ENCODE measurements at places on chromosomes 11 and 22. TPM values are rescaled to one million over a fixed set of nuclear protein-coding genes. Genes with fewer than 3 reads are reported as not detected.

CRACR2B gene
- 3.9 TPM for total RNA-seq

OR52H1 gene
- not detected for total RNA-seq

CCDC87 gene
- total RNA-seq = 0.39 TPM

FOLR2 gene
- total RNA-seq = not detected

P2RY6 gene
- not detected for total RNA-seq

SF3B2 gene
- 193 TPM for total RNA-seq

ABTB2 gene
- total RNA-seq = 0.89 TPM

C11orf87 gene
- total RNA-seq = 9.0 TPM

CD82 gene
- total RNA-seq = 29.5 TPM

- H3K27ac ChIP-seq = peak overlapping the region; percentile 73
- no peak overlapping the region for H3K4me3 ChIP-seq
- H3K36me3 ChIP-seq = peaks cover 30% of the 10 kb centered on the region
- H3K4me1 ChIP-seq = peaks cover 34% of the 10 kb centered on the region
Measured at GRCh38 chr11:12778240-12778905, 104.2 kb downstream of the TEAD1 start.

- no peaks in the 10 kb centered on the region for H3K36me3 ChIP-seq
- H3K27ac ChIP-seq = no peak overlapping the region
- peaks cover 19% of the 10 kb centered on the region for H3K4me1 ChIP-seq
- no peak overlapping the region for H3K4me3 ChIP-seq
- DNase-seq = peak; percentile 85
Measured at GRCh38 chr11:86174101-86175046, 70.2 kb upstream of the EED start.

GRCh38 chr11:35526370-35526792 lies 965 bp upstream of the PAMR1 start:
- no peaks in the 10 kb centered on the region for H3K36me3 ChIP-seq
- H3K27ac ChIP-seq = no peak overlapping the region
- H3K4me3 ChIP-seq = no peak overlapping the region
- DNase-seq = no peak

- no peak overlapping the region for H3K4me3 ChIP-seq
- H3K27me3 ChIP-seq = peaks cover 71% of the 10 kb centered on the region
- H3K4me1 ChIP-seq = no peaks in the 10 kb centered on the region
- no peaks in the 10 kb centered on the region for H3K36me3 ChIP-seq
Measured at GRCh38 chr11:12995188-12995587, 13.9 kb upstream of the RASSF10 start.

DNA sequence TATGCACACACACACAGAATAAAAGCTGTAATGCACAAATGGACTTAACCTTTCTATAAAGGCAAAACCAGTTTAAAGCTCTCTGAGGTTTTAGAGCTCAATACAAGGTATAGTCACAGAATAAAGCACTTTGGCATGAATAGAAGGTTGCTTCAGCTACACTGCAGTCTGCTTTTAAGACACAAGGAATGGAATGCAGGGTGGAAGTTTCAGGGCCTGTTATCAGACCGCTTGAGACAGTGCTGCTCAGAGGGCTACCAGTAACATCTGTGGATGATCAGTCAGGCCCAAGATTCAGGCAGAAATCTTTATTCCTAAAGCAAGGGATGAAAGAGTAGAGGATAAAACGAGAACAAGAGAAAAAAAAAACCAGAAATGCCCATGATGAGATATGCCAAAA lies 46.7 kb downstream of the CD44 start:
- H3K27me3 ChIP-seq = no peaks in the 10 kb centered on the region
- H3K36me3 ChIP-seq = peaks cover 45% of the 10 kb centered on the region
- no peak for DNase-seq
- H3K27ac ChIP-seq = peak overlapping the region; percentile 58
- H3K4me1 ChIP-seq = peaks cover 10% of the 10 kb centered on the region
- H3K4me3 ChIP-seq = no peak overlapping the region

DNA sequence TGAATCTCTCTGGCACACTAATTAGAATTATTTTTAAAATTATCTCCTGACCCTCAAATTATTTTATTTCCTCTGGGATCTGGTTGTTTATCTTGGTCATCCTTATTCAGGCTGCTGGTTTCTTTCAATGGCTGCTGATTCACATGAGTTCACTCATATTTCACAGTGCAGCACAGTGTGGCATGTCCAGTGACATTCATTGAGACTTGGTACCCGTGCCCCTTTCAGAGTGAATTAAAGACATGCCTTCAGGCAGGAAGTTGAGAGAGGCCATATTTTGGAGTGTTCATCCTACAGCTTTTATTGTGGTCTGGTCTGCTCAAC lies 13.5 kb downstream of the DCPS start:
- no peak for DNase-seq
- peaks cover 16% of the 10 kb centered on the region for H3K36me3 ChIP-seq
- no peaks in the 10 kb centered on the region for H3K27me3 ChIP-seq
- H3K4me1 ChIP-seq = peaks cover 40% of the 10 kb centered on the region
- H3K27ac ChIP-seq = peak overlapping the region; percentile 85

DNA sequence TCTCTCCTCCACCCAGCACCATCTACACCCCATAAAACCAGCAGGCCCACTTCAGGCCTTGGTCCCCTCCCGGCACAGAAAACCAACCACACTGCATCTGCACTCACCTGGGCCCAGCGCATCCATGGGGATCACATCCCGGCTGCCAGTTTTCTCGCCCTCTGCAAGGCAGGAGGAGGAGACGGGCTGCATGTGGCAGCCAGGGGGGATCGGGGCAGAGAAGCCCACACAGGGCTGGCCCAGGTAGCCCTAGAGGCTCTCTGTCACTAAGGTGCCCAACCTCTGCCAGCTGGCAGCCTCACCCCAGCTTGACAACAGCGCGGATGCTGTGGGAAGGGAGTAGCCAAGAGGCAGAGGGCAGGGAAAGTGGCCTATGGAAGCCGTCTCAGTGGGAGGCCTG lies 30.6 kb upstream of the TXNRD2 start:
- H3K4me1 ChIP-seq = peaks cover 11% of the 10 kb centered on the region
- no peak overlapping the region for H3K4me3 ChIP-seq
- DNase-seq = no peak
- H3K27me3 ChIP-seq = no peaks in the 10 kb centered on the region

GRCh38 chr11:30511408-30511807 lies 74.7 kb downstream of the MPPED2 start:
- peaks cover 2% of the 10 kb centered on the region for H3K27me3 ChIP-seq
- H3K27ac ChIP-seq = no peak overlapping the region
- no peak overlapping the region for H3K4me3 ChIP-seq
- DNase-seq = no peak
- H3K4me1 ChIP-seq = no peaks in the 10 kb centered on the region
- no peaks in the 10 kb centered on the region for H3K36me3 ChIP-seq

GRCh38 chr11:17014321-17014832 lies at the start of gene PLEKHA7:
Gene PLEKHA7, minus strand, starts transcription at chr11:17014414. Its CDS starts 13 bp downstream, at chr11:17014401.
- H3K27me3 ChIP-seq = no peaks in the 10 kb centered on the region
- H3K27ac ChIP-seq = peak within 1 kb of the TSS; percentile 75
- H3K4me1 ChIP-seq = peaks cover 9% of the 10 kb centered on the region
- H3K4me3 ChIP-seq = peak within 1 kb of the TSS; percentile 80
- no peaks in the 10 kb centered on the region for H3K36me3 ChIP-seq
- DNase-seq = no peak

- H3K4me1 ChIP-seq = no peaks in the 10 kb centered on the region
- DNase-seq = no peak
- no peak overlapping the region for H3K27ac ChIP-seq
- no peaks in the 10 kb centered on the region for H3K36me3 ChIP-seq
- peaks cover 32% of the 10 kb centered on the region for H3K27me3 ChIP-seq
Measured at GRCh38 chr11:34411791-34412190, 26.9 kb upstream of the CAT start.

GRCh38 chr11:44372989-44373388 lies 63.0 kb upstream of the ALX4 start:
- H3K36me3 ChIP-seq = no peaks in the 10 kb centered on the region
- no peaks in the 10 kb centered on the region for H3K4me1 ChIP-seq
- no peak overlapping the region for H3K4me3 ChIP-seq
- DNase-seq = no peak
- no peak overlapping the region for H3K27ac ChIP-seq
- H3K27me3 ChIP-seq = peaks cover 20% of the 10 kb centered on the region

DNA sequence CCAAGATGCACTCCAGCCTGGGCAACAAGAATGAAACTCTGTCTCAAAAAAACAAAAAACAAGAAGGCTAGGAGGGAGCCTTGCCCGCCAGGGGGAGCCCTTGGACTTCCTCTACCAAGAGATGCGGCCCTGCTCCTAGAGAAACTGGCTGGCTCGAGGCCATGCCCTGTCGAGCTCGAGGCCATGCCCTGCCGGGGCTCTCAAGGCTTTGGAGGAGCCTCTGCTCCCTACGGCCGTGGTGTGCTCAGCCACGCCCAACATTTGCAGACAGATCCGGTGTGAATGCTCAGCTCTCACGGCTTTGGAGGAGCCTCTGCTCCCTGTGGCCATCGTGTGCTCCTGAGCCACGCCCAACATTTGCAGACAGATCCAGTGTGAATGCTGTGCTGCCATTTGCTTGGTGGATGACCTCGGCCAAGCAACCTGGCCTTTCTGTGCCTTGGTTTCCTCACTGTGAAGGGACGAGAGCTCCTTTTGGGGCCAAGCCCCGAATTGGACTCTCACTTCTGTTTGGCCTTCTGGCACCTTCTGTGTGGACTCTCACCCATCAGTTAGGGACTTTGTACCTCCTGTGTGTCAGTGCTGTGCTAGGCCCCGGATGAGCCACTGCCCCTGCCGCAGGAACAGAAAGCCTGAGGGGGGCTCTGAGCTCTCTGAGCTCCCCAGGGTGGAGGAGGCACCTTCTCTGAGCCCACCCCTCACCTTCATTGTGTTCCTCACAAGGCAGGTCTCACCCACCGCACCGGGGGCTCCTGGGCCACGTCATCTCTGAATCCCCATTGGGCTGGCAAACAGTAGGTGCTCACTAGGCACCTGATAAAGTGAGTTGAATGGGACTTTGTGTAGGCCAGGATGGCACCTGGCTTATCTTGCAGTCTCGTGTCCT lies 14.1 kb downstream of the C11orf24 start:
- peak overlapping the region; percentile 95 for H3K27ac ChIP-seq
- H3K36me3 ChIP-seq = peaks cover 19% of the 10 kb centered on the region
- DNase-seq = peak; percentile 98
- H3K4me3 ChIP-seq = no peak overlapping the region

GRCh38 chr22:37378642-37379058 lies 48.6 kb downstream of the ELFN2 start:
- no peak overlapping the region for H3K4me3 ChIP-seq
- peaks cover 30% of the 10 kb centered on the region for H3K27me3 ChIP-seq
- no peak for DNase-seq
- H3K36me3 ChIP-seq = no peaks in the 10 kb centered on the region
- H3K27ac ChIP-seq = no peak overlapping the region

DNA sequence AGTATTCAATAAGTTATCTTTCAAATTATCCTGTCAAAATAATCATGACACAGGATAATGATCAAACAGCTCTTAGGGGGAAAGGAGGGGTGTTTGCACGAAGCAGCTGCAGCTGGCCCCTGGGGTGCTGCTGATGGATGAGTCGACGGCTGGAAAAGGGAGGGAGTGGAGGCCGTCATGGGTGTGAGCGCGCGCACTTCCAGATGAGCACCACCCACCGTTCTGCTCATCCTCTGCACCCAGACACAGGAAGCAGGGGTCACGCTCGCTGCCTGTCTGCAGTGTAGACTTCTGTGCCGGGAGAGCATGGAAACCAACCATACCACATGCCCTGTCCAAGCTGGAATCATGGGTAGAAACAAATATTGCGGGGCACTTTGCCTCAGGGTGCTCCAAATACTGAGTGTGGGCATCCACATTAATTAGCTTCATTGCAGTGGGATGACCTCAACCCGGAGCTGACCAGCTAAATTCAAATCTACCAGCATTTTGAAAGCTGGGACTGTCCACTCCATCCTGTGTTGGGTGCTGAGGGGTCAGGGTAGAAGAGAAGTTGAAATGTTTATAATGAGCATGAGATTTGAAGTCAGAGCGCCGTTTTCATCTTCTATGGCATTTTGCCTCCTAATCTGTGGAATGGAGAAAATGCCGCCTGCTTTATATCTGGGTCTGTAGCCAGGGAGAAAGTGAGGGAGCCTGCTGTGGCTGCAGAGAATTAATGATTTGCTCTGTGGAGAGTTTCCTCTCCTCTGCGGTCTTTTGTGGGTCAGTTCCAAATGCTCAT lies 802.4 kb downstream of the TBC1D22A start:
- H3K27me3 ChIP-seq = no peaks in the 10 kb centered on the region
- DNase-seq = peak; percentile 73
- no peaks in the 10 kb centered on the region for H3K4me1 ChIP-seq
- H3K27ac ChIP-seq = no peak overlapping the region

GRCh38 chr11:210122-210802 lies 2.8 kb downstream of the RIC8A start:
- H3K27ac ChIP-seq = peak overlapping the region; percentile 62
- peak overlapping the region; percentile 94 for H3K4me3 ChIP-seq
- no peak for DNase-seq
- no peaks in the 10 kb centered on the region for H3K27me3 ChIP-seq
- peaks cover 10% of the 10 kb centered on the region for H3K36me3 ChIP-seq

GRCh38 chr11:12640355-12640754 lies 33.9 kb upstream of the TEAD1 start:
- H3K27ac ChIP-seq = peak overlapping the region; percentile 32
- no peaks in the 10 kb centered on the region for H3K27me3 ChIP-seq
- no peak for DNase-seq
- peaks cover 12% of the 10 kb centered on the region for H3K4me1 ChIP-seq
- no peak overlapping the region for H3K4me3 ChIP-seq

GRCh38 chr11:130831506-130831905 lies 84.8 kb downstream of the SNX19 start:
- peak overlapping the region; percentile 80 for H3K27ac ChIP-seq
- DNase-seq = no peak
- peaks cover 72% of the 10 kb centered on the region for H3K4me1 ChIP-seq
- no peaks in the 10 kb centered on the region for H3K27me3 ChIP-seq
- H3K36me3 ChIP-seq = peaks cover 3% of the 10 kb centered on the region

GRCh38 chr11:101913656-101914055 lies 1.2 kb upstream of the CEP126 start:
- H3K4me3 ChIP-seq = peak overlapping the region; percentile 93
- H3K27ac ChIP-seq = peak overlapping the region; percentile 97
- DNase-seq = no peak
- no peaks in the 10 kb centered on the region for H3K36me3 ChIP-seq

DNA sequence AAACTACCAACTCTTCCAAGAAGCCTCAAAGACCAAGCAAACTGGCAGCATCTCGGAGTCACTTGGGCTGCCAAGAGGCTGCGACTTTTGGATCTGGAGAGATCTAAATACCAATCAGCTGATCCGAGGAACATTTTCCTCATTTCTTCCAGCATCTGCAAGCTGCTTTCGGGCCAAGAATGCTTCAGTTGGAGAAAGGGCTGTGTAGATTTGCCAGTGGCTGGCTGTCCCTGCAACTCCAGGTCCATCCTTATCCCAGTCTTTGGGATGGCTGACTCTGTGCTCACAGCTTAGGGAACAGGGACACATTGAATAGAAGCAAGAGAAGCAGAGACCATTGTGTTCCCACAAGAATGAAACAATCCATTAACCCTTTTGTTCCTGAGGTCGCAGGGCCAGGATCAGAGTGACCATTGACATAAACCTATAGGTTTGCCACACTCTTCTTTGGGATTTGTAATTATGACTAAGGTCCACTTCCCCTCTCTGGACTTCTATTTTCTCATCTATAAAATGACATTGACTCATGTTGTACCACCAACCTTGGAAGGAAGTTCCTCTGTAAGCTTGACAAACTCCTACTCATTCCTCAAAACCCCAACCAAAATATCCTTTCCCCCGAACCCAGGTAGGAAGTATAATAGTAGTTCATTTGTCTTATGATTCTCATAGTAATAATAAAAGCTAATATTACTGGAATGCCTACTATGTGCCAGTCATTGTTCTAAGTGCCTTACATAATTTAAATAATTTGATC lies 340.8 kb downstream of the MN1 start:
- H3K36me3 ChIP-seq = no peaks in the 10 kb centered on the region
- no peak for DNase-seq
- no peak overlapping the region for H3K4me3 ChIP-seq
- no peaks in the 10 kb centered on the region for H3K27me3 ChIP-seq

Data from osteocyte (in vitro differentiated cells).